SJSA1 (cell line): ENCODE measurements at places on chromosomes 12 and 14. TPM values are rescaled to one million over a fixed set of nuclear protein-coding genes. Genes with fewer than 3 reads are reported as not detected.

ADAMTS20 gene
- total RNA-seq = not detected in 2 replicates

OVCH1 gene
- not detected in 2 replicates for total RNA-seq

METTL1 gene
- 173 and 193 TPM in 2 replicates for total RNA-seq

RNASE7 gene
- total RNA-seq = not detected in 2 replicates

DNA sequence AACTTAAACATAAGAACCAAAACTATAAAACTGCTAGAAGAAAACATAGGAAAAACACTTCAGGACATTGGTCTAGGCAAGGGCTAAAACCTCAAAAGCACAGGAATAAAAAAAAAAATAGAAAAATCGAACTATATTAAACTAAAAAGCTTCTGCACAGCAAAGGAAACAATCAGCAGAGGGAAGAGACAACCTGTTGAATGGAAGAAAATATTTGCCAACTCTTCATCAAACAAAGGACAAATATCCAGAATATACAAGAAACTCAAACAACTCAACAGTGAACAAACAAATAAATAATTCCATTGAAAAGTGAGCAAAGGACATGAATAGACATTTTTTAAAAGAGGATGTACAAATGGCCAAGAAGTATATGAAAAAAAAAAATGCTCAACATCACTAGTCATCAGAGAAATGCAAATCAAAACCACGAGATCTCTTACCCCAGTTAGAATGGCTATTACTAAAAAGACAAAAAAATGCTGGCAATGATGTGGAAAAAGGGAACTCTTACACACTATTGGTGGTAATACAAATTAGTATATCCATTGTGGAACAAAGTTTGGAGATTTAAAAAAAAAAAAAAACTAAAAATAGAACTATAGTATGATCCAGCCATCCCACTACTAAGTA is 152.0 kb downstream of the NDUFA12 start:
- no peaks in the 10 kb centered on the region for H3K36me3 ChIP-seq
- H3K27ac ChIP-seq = no peak overlapping the region
- H3K27me3 ChIP-seq = no peaks in the 10 kb centered on the region
- no peak for DNase-seq
- H3K4me3 ChIP-seq = no peak overlapping the region

DNA sequence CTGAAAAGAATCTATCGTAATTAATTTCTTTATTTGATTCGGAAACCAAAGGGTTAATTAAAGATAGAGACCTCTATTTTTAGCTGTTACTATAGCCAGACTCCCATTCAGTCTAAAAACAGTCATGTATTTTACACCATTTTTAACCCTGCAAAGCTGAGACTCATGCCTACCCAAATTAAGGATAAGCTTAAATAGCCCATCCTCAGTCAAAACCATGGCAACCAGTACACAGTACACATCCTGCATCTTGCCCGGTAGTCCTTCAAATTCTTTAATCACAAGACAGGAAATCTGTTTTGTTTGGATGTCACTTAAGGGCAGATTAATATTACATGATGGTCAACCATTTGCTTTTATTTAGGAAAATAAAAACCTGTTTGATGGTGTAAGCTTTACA is 25.5 kb upstream of the KCNK10 start:
- no peaks in the 10 kb centered on the region for H3K36me3 ChIP-seq
- DNase-seq = no peak
- H3K4me3 ChIP-seq = no peak overlapping the region
- 0 out of 2 replicates have a peak, but pooled peaks cover 6% of the 10 kb centered on the region for H3K27me3 ChIP-seq
- H3K4me1 ChIP-seq = peaks cover 6% of the 10 kb centered on the region; the same call in 1 of the 2 replicates

- no peak overlapping the region for H3K27ac ChIP-seq
- no peak for DNase-seq
- no peaks in the 10 kb centered on the region for H3K36me3 ChIP-seq
- 0 out of 2 replicates have a peak, but pooled peaks cover 2% of the 10 kb centered on the region for H3K27me3 ChIP-seq
- H3K4me1 ChIP-seq = no peaks in the 10 kb centered on the region
These were observed 138.6 kb upstream of the VRK1 start for GRCh38 chr14:96658611-96659010.

DNA sequence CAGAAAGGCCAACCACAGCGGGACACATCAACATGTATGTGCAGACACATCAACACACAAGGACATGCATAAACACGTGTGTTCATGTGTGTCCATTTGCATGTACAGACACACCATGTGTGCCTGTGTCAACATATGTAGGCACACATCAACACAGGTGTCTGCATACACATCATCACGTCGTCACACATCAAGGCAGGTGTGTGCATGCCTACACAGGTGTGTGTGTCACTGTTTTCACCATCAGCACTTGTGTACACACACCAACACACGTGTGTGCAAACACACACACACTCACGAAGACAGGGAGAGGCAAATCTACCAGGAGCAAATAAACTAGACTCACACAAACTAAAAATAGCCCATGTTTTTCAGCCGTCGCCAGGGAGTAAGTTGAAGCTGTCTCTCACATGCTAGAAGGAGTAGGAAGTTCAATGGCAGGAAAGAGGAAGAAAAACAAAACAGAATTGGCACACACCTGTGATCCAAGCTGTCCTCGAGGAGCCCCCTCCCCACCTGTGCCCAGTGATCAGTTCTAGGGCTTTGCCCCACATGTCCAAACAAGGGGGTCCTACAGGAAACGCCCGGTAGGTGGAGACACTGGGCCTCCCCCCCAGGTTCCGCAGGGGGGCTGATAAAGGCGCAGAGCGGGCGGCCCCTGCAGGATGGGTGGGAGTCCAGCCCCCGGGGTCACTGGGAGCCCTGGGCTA is 7.4 kb downstream of the SCARB1 start:
- no peak for DNase-seq
- H3K4me1 ChIP-seq = no peaks in the 10 kb centered on the region
- no peaks in the 10 kb centered on the region for H3K36me3 ChIP-seq
- H3K27ac ChIP-seq = no peak overlapping the region
- no peak overlapping the region for H3K4me3 ChIP-seq

- H3K27ac ChIP-seq = no peak overlapping the region
- H3K27me3 ChIP-seq = no peaks in the 10 kb centered on the region
- H3K4me1 ChIP-seq = no peaks in the 10 kb centered on the region
- H3K36me3 ChIP-seq = peaks cover 41% of the 10 kb centered on the region
- DNase-seq = no peak
These were observed 41.6 kb downstream of the EXOC5 start for GRCh38 chr14:57227083-57227482.

- no peaks in the 10 kb centered on the region for H3K4me1 ChIP-seq
- no peaks in the 10 kb centered on the region for H3K36me3 ChIP-seq
These were observed 45.4 kb upstream of the USP15 start for GRCh38 chr12:62214846-62215245.

- no peaks in the 10 kb centered on the region for H3K36me3 ChIP-seq
- DNase-seq = no peak
- H3K4me1 ChIP-seq = peaks cover 63% of the 10 kb centered on the region
- no peak overlapping the region for H3K4me3 ChIP-seq
These were observed 244.2 kb downstream of the DPF3 start for GRCh38 chr14:72649603-72650227.

DNA sequence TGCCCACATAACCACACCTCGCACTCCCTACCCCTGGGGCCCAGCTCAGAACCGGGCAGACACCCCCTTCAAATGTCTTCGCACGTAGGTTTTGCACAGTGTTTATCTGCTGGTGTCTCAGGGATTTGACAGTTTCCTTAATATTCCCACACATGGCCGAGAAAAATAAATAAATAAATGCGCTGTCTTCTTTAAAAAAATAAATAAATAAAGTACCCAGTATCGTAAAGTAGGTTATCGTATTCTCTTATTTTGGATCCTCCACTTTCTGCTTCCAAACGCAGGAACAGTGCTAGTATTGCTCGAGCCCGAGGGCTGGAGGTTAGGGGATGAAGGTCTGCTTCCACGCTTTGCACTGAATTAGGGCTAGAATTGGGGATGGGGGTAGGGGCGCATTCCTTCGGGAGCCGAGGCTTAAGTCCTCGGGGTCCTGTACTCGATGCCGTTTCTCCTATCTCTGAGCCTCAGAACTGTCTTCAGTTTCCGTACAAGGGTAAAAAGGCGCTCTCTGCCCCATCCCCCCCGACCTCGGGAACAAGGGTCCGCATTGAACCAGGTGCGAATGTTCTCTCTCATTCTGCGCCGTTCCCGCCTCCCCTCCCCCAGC is 710 bp upstream of the FOS start:
- peak overlapping the region; percentile 100 for H3K27ac ChIP-seq
- no peak for DNase-seq
- H3K4me1 ChIP-seq = peaks cover 49% of the 10 kb centered on the region
- H3K27me3 ChIP-seq = no peaks in the 10 kb centered on the region
- H3K4me3 ChIP-seq = peak overlapping the region; percentile 51
